ENCODE measurements at places on chromosomes 4 and X.

DNA sequence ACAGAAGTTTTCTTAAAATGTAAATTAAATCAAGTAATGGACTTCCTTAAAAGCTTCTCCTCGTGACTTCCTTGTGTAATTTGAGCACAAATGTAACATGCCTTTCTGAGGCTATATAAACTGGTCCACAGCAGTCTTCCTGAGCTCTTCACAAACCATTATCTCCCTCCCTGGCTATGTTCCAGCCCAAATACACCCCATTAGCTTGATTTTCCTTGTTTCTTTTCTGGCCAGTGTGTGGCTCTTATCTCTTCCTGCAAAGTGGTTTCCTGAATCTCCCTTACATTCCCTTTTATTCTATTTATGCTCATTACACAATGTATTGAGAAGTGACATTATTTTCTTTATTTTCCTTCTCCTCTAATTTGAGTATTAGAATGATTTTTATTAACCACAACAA lies 1085.3 kb upstream of the PCDH10 start:
- no peak for DNase-seq

GRCh38 chrX:9267415-9267814 lies 197.4 kb upstream of the TBL1X start:
- DNase-seq, result no peak

- DNase-seq, result no peak
Measured at GRCh38 chr4:39054497-39054896, 7.5 kb upstream of the KLHL5 start.

DNA sequence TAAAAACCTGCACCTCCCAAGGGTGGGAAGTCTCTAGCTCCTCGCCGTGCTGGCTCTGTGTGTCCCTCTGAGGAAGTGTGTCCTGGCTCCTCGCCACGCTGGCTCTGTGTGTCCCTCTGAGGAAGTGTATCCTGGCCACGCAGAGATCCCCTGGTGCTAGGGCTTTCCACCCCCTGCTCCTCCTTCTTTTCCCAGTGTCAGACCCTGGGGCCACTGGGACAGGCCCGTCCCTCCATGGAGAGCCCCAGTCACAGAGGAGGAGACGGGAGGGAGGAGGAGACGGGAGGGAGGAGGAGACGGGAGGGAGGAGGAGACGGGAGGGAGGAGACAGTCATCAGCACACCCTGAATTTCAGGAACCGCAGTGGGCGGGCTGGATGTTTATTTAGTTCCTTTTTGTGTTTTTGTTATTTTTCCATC lies 53.8 kb upstream of the HGFAC start:
- DNase-seq, result peak; percentile 64

GRCh38 chrX:12352922-12353321 lies 214.6 kb downstream of the FRMPD4 start:
- DNase-seq, result no peak

- no peak for DNase-seq
Measured at GRCh38 chr4:123284168-123284567, 112.4 kb upstream of the SPRY1 start.

- DNase-seq, result no peak
Measured at GRCh38 chrX:264634-265455, 16.3 kb upstream of the PLCXD1 start.

DNA sequence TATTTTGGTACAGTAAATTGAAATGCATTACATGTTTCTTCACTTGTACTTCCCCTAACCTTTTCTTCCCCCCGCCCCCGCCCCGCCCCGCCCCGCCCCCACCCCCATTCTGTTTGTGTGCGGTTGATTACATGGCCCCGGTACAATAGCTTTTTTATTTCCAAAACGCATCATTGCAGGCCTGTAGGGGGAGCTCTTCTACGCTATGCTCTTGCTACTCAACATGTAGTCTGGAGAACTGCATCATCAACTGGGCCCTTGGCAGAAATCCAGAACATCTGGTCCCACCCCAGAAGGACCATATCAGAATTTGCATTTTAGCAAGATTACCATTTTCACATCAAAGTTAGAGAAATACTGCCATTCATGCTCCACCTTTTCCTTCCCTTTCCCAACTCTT lies 333.3 kb upstream of the DDX53 start:
- DNase-seq, result peak; percentile 13

DNA sequence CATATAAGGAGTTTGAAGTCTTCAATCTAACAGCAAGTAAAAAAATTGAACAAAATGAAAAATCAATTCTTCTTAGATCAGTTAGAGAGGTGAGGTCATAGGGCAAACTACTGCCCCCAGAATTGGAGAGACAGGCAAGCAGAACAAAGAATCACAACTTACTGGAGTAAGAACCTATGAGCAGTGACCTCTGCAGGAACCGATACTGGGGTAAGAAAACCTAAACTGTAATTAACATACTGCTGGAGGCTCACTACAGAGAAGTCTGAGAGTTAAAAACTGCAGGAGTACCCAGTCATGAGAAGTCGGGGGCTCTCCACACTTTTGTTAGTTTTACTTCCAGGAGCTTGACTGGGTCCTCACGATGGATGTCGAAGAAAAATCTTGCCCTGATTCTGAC lies 16.0 kb downstream of the CLDN22 start:
- DNase-seq, result no peak

GRCh38 chr4:174340714-174341113 lies 57.0 kb downstream of the CEP44 start:
- no peak for DNase-seq

- DNase-seq, result no peak
Measured at GRCh38 chr4:3301450-3302172, 8.8 kb downstream of the RGS12 start.

- no peak for DNase-seq
Measured at GRCh38 chr4:10704430-10704810, 19.9 kb upstream of the CLNK start.

DNA sequence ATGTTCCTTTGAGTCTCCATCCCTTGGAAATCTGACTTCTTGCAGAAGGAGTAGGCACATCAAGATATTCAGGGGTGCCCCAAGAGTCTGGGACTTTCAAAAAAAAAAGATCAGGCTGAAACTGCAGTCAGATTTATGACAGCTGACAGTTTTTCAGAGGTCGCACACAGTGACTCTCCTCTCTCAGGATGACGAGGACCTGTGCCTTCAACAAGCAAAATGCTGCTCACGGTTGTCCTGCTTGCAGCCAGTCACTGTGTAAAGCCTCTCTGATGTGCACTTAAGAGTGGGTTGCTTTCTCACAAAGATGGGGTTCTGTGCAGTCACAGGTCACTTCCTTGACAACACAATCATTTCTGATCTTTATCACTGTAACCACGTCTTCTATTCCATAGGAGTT lies 178.2 kb downstream of the PTTG2 start:
- no peak for DNase-seq
